ENCODE measurements at places on chromosomes 5 and 9.

GRCh38 chr5:80141147-80141671 lies 106.1 kb downstream of the THBS4 start:
- DNase-seq, result no peak

- no peak for DNase-seq
These were observed 25.6 kb downstream of the FBXW11 start for GRCh38 chr5:171980792-171981191.

DNA sequence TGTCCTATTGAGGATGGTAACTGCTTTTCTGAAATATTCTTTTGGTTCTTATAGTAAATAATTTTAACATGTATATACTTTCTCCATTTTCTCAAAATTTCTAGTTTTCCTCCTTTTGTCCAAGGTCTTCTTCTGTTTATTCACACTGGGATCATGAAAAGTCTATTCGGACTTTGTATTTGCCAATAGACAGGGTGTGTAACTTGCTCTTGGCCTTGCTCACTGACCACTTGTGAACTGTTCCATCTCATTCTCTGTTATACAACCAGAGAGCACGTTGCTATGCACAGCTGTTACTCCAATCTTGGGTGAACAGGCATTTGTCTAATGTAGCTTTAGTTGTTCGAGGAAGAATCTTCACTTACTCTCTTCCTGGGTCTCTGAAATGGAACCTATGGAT lies 388.9 kb downstream of the SH3GL2 start:
- DNase-seq, result no peak

GRCh38 chr5:143002459-143003327 lies 232.5 kb downstream of the ARHGAP26 start:
- DNase-seq, result peak; percentile 82

- no peak for DNase-seq
These were observed 610.5 kb downstream of the IRX1 start for GRCh38 chr5:4206127-4206526.

- DNase-seq, result no peak
These were observed 236.0 kb downstream of the CD180 start for GRCh38 chr5:66960369-66961137.

- no peak for DNase-seq
These were observed 39.6 kb upstream of the SH3PXD2B start for GRCh38 chr5:172493906-172494305.

DNA sequence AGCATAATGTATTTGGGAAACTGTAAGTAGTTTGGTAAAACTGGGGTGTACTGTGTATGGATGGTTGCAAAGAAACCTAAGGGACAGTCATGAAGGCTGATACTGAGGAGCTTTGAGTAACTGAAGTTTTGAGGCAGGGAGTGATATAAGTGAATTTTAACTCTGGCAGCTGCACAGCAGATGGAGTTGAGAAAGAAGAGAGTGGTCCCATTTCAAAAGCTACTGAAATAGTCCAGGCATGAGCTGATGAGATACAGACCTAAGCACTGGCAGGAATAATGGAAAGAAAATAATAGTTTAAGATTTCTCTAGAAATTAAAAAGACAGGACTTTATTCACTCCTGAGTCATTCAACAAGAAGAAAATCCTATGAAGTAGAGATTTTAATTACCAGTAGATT lies 232.0 kb downstream of the CHSY3 start:
- DNase-seq, result no peak

- no peak for DNase-seq
These were observed 805.3 kb downstream of the TLE1 start for GRCh38 chr9:80883826-80884579.

DNA sequence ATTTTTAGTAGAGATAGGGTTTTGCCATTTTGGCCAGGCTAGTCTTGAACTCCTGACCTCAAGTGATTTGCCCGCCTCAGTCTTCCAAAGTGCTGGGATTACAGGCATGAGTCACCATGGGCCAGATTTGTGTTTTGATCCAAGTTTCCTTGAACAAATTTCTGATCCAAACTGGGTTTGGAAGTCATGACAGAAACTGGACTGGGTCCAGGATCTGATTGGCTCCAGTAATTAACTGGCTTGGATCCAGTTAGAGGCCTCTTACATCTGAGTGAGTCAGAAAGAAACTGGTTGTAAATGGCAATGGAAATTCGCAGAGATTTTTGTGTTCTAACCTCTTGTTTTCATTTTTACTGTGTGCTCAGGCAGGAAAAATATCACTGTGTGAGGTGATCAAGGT lies 141.6 kb downstream of the SLC25A46 start:
- DNase-seq, result peak; percentile 4

GRCh38 chr5:112646139-112646936 lies 91.3 kb upstream of the APC start:
- no peak for DNase-seq

- peak; percentile 77 for DNase-seq
These were observed 3.2 kb downstream of the RAB24 start for GRCh38 chr5:177300236-177300880.

DNA sequence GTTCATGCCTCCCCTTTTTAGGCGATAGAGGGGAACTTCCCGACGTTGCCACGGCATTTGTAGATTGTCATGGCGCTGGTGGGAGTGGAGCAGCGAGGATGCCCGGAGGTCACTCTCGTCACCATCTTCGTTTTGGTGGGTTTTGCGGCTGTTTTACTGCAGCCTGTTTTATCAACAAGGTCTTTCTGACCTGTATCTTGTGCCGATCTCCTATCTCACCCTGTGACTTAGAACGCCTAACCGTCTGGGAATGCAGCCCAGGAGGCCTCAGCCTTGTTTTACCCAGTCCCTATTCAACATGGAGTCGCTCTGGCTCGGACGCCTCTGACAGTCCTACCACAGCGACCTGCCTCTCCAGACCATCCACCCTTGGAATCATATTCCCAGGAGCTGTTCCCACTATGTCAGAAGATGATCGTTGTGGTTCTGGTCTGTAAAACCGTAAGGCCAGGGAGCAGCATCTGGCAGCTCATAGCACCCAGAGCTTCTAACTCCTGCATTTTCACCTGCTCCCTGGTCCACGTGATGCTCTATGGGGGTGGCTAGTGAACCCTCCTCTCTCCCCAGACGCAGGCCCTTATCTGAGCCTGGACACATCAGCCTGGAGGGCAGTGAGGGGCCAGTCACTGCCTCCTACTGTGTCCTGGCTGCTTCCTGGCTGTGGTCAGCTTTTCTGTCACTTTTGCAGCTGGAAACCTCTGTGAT lies 35.1 kb upstream of the CLK4 start:
- no peak for DNase-seq

- no peak for DNase-seq
These were observed 81.4 kb downstream of the GABBR2 start for GRCh38 chr9:98627296-98627695.

DNA sequence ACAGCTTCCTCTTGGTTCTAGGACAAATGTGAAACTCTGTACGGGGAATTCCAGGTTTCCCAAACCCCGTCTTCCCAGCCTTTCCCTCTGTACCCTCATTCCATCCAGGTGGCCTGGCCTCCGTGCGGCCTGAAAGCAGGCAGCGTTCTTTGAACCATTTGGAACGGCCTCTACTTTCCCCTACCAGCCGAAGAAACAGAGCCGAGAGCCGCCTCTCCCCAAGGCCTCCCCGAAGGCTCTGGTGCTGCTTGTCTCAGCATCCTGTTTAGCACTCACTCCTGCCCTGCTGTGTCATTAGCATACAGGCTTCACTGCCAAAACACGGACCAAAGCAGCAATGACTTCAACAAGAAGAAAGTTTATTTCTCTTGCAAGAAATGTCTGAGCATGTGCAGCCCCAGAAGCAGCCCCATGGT lies 137.7 kb downstream of the HSD17B3 start:
- DNase-seq, result no peak

DNA sequence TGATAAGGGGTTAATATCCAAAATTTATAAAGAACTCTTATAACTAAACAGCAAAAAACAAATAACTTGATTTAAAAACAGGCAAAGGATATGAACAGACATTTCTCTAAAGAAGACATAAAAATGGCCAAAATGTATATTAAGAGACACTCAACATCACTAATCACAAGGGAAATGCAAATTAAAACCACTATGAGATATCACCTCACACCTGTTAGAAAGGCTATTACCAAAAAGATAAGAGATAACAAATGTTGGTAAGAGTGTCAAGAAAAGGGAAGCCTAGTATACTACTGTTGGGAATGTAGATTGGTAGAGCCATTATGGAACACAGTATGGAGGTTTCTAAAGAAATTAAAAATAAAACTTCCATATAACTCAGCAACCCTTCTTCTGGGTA lies 19.4 kb upstream of the SH3TC2 start:
- DNase-seq, result no peak

DNA sequence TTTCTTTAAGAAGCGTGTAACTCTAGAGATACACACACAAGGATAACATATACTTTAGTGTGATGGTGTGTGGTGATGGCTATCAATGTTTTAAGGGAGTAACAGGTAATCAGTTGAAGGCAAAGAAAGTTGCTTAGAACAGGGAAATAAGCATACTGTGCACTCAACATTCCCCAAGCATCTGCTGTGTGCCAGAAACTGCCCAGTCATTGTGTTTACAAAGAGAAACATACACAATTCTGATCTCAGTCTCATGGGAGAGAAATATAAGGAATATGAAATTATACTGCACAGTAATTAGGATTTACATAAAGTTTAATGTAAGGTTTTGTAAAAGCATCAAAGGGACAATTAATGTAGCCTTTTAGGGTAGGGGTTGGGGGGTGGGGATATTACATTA lies 224.1 kb upstream of the TYRP1 start:
- DNase-seq, result no peak
